MCF 10A (cell line): ENCODE measurements at places on chromosomes 6 and 20.

DNA sequence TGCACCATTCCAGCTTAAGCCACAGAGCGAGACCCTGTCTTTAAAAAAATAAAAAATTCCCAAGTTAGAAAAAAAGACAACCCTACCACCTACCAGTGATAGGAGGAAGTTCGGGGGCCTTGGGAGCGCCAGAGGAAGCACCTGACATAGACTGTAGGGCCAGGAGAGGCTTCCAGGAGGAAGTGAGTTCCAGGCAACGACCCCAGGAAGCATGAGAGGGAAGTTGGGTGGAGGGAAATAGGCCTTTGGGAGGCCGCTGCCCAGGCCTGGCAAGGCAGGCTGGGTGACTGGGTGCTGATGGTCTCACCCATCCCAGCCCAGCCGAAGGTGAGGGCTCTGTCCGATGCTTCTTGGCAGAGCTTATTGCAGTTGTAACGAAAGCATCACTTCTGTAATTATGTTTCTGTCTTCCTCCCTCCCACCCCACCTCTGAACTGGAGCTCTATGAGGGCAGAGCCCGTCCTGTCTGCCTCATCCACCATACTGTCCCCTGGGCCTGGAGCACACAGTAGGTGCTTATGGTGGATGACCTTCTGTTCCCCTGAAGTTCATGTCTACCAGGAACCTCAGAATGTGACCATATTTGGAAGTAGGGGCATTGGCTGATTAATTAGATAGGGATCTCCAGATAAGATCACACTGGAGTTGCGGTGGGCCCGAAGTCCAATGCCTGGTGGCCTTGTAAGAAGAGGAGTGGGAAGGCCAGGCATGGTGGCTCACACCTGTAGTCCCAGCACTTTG, 54.1 kb downstream of the UBE2V1 start:
- no peak for DNase-seq

GRCh38 chr6:108029226-108029921, 45.2 kb downstream of the OSTM1 start:
- no peak for DNase-seq

DNA sequence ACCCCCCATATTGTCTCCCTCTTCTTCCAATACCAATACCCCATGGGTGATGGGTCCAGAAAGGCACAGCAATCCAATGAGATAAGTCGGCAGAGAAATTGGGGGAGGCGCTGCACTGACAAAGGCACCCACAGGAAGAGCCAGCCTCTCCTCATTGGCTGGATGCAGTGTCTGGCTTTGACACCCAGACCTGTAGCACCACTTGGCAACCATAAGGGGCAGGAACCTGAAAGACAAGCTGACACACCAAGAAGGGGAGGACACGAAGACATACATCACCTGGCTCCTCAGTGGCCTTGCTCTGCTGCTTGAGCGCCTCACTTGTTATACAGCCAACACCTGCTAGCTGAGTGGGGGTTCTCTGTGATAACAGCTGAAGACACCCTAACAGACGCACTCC, 19.4 kb upstream of the SLC4A11 start:
- DNase-seq, result no peak

- peak; percentile 61 for DNase-seq
These were observed 489.8 kb upstream of the MANEA start for GRCh38 chr6:95087394-95088097.

DNA sequence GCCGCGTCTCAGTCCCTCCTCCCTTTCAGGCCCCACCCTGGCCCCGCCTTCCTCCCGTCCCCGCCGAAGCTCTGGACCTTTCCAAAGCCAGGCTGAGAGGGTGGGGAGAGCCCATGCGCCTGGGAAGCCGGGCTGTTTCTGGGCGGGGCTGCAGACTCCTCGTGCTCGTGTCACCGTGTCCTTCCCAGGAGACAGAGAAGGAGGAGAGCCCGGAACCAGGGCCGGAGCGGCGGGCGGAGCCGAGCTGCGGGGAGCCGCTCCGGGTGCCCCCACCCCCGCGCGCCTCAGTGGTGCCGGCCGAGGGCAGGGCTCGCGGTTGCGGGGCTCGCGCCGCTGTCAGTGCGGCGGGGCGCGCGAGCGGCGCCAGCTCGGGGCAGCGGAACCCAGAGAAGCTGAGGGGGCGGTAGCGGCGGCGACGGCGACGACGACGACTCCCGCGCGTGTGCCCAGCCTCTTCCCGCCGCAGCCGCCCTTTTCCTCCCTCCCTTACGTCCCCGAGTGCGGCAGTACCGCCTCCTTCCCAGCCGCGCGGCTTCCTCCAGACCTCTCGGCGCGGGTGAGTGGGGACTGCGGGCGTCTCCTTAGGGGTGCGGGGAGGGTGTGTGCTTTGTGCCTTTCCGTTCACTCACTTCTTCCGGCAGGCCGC, at the start of gene RALY:
RALY (plus strand) TSS at position 336 of the 646 bp plus-strand sequence. CDS start 78,164 bp downstream, outside the sequence.
- DNase-seq, result peak; percentile 97

GRCh38 chr20:63102721-63103375, 96.1 kb upstream of the BHLHE23 start:
- DNase-seq, result no peak

DNA sequence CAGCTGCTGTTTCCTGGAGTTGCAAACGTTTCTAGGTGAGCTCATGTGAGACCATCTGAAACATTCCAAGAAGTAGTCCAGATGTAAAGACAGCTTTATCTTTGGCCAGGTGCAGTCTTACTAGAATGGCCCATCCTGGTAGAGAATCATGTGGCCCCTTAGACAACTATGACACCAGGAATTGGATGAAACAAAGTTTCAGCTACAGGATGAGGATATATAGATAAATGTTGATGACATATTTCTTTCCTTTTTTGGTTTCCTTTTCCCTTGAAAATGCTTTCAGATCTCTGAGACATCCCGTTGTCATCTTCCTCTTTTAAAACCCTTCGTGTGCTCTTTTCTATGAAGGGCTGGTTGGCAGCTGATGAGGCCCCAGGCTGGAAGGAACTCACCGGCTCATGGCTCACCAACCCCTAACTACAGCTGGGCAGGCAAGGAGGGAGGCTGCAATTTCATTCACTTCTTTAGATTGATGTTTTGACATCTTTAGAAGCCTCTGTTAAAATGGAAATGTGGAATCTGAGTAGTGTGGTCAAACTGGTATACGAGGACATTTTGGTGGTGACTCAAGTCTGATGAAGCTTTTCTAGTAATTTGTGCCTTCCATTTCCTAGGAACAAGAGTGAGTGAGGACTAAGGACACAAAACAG, 167.9 kb upstream of the TNFAIP3 start:
- no peak for DNase-seq

DNA sequence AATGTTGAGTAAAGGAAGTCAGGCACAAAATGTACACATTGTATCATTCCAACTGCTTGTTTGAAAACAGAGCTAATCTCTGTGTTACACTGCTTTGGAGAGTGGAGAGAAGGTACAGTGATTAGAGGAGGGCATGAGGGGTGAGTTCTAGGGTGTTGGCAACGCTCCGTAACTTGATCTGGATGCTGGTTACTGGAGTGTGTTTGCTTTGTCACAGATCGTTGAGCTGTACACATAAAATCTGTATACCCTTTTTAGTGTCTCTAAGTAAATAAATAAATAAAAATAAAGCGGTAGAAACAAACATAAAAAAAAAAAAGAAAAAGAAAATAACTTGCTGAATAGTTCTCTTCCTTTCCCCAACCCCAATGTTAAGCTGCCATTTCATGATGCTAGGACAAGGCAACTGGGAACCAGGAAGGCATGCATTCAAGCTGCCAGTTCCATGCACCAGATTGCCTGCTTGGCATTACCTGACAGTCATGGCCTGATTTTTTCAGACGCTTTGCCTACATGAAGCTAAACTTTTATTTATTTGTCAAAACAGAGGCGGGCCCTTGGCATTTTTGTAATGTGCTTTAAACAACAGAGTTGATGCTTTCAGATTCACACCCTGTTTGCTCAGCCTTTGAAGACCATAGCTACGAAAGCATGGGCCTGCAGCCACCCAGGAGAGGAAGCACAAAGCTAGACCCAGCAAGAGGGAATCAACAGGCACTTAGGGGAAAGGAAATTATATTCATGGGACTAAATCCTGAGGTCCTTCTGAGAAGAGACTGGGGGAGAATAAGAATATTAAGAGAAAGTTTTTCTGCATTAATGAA, 21.2 kb downstream of the TNFRSF21 start:
- no peak for DNase-seq

GRCh38 chr6:10375391-10375969, 39.4 kb downstream of the TFAP2A start:
- no peak for DNase-seq

DNA sequence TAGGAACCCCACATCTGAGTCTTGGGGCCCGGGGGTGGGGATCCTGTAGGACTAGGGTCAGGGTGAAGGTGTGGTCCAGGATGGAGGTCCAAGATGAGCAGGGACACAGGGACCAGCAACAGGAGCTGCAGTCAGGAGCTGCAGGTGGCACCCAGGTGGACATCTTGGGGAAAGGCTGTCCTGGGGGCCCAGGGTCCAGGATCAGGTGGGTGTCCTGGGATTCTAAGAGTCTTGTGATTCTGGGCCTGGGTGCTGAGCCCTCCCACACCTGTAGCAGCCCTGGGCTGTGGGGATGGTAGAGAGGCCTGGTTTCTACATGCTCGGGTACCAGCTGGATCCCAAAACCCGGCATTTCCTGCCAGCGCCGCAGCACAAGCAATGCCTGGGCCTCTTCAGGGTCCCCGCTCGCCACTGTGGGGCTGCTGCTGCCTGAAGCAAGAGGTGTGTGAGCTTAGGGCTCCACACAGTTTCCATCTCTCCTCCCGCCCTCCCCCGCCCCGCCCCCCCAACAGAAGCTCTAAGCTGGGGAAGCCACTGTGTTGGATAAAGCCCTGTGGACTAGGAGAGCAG, 20.7 kb downstream of the ERGIC3 start:
- DNase-seq, result no peak

GRCh38 chr6:160124007-160124406, 2.4 kb downstream of the SLC22A1 start:
- no peak for DNase-seq

DNA sequence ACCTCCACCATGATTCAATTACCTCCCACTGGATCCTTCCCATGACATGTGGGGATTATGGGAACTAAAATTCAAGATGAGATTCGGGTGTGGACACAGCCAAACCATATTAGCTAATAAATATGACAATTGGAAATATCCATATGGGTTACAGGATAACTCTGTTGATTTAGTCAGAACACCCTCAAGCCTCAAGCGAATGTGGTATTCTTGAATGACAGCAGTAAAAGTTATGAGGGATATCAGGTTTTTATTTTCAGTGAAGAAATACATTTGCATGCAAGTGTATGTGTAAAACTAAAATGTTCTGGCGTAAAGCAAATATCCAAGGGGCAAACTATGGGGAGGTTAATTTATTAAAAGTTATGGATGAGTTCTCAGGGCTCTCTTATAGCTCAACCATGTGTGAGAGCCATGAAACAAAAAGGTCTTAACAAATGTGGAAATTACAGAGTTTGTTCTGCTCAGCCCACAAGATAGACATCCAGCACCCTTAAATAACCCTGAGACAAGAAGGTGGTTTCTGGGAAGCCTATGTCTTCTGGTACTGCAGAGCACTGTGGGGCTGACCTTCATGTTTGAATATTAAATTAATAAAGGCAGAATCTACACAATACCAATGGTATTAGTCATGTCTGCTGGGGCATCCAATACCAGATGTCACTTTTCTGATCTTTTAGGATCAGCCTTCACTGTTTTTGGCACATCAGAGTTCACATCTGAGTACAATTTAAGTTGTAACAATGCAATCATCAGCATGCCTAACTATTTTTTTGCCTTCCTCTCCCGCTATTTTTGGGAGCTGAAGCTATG, 370.5 kb upstream of the RSPO3 start:
- no peak for DNase-seq
